Kidney (tissue), 22 donors: ENCODE measurements at places on chromosomes 4 and X. TPM values are rescaled to one million over a fixed set of nuclear protein-coding genes. Genes with fewer than 3 reads are reported as not detected.

DNA sequence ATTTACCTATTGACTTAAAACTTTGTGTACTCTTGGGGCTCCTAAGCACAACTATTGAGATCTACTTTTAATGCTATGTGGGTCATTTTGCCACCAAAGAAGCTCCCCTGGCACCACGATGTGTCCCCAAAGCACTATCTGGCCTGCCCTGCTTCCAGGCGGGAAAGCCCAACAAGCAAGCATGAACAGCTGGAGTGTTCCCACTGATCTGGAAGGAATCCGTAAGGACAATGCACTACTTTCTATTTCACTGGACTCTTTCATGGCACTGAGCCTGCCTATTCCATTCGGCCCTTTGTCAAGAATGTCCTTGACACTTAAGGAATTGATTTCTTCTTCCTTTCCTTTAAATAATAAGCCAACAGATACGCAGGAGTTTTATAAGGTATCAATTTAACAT is 38.8 kb downstream of the GRIA3 start:
- H3K36me3 ChIP-seq, result no peaks in the 10 kb centered on the region
- H3K27ac ChIP-seq, result no peak overlapping the region
- no peaks in the 10 kb centered on the region for H3K4me1 ChIP-seq
- no peak for DNase-seq
- no peak overlapping the region for H3K4me3 ChIP-seq

GRCh38 chr4:1092983-1093361 is 20.4 kb downstream of the RNF212 start:
- no peak for DNase-seq
- no peak overlapping the region for H3K4me3 ChIP-seq

DNA sequence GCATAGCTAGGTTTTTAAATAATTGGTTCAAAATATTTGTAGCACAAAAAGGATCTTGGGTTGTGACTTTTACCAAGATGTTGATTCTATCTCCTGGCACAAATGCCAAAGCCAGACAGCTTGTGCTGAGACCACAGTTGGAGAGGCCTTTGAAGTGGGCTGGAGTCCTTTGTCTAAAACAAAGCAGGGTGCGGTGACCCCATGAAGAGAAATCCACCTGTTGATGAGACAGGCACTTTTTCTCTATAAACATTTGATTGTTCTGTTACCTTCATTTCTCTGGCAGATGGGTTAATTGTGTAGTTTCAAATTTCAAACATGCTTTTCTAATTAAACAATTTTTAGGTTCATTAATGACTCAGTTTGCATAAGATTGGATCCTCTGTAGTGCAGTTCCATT is 56.7 kb downstream of the STOX2 start:
- no peaks in the 10 kb centered on the region for H3K27me3 ChIP-seq
- H3K4me1 ChIP-seq, result peaks cover 7% of the 10 kb centered on the region
- H3K36me3 ChIP-seq, result no peaks in the 10 kb centered on the region

- H3K27ac ChIP-seq, result no peak overlapping the region
- no peaks in the 10 kb centered on the region for H3K27me3 ChIP-seq
- H3K4me3 ChIP-seq, result no peak overlapping the region
- H3K4me1 ChIP-seq, result no peaks in the 10 kb centered on the region
- H3K36me3 ChIP-seq, result no peaks in the 10 kb centered on the region
- DNase-seq, result no peak
Observed at GRCh38 chr4:77349796-77350195, 192.8 kb downstream of the CCNG2 start.

GRCh38 chr4:1285790-1286553 is 3.7 kb upstream of the MAEA start:
- H3K36me3 ChIP-seq, result no peaks in the 10 kb centered on the region
- peaks cover 6% of the 10 kb centered on the region for H3K4me1 ChIP-seq
- no peak overlapping the region for H3K27ac ChIP-seq
- peak; percentile 49 for DNase-seq
- no peak overlapping the region for H3K4me3 ChIP-seq

GRCh38 chrX:137565921-137566745 is at the start of gene ZIC3:
ZIC3 (plus strand) TSS chrX:137566127; CDS start chrX:137566692, 565 bp downstream.
- peak within 1 kb of the TSS; percentile 2 for H3K4me3 ChIP-seq
- H3K27ac ChIP-seq, result no peak within 1 kb of the TSS
- peaks cover 5% of the 10 kb centered on the region for H3K4me1 ChIP-seq
- no peaks in the 10 kb centered on the region for H3K36me3 ChIP-seq
- DNase-seq, result peak; percentile 77
- H3K27me3 ChIP-seq, result peaks cover 46% of the 10 kb centered on the region

- no peak overlapping the region for H3K27ac ChIP-seq
- H3K27me3 ChIP-seq, result no peaks in the 10 kb centered on the region
- H3K4me1 ChIP-seq, result no peaks in the 10 kb centered on the region
- no peak overlapping the region for H3K4me3 ChIP-seq
- peak; percentile 27 for DNase-seq
Observed at GRCh38 chrX:1491851-1492349, 39.2 kb upstream of the ASMTL start.

- H3K27me3 ChIP-seq, result no peaks in the 10 kb centered on the region
- H3K27ac ChIP-seq, result no peak overlapping the region
- H3K4me1 ChIP-seq, result no peaks in the 10 kb centered on the region
- H3K36me3 ChIP-seq, result no peaks in the 10 kb centered on the region
- no peak overlapping the region for H3K4me3 ChIP-seq
Observed at GRCh38 chrX:2656257-2656836, 34.7 kb upstream of the CD99 start.

DNA sequence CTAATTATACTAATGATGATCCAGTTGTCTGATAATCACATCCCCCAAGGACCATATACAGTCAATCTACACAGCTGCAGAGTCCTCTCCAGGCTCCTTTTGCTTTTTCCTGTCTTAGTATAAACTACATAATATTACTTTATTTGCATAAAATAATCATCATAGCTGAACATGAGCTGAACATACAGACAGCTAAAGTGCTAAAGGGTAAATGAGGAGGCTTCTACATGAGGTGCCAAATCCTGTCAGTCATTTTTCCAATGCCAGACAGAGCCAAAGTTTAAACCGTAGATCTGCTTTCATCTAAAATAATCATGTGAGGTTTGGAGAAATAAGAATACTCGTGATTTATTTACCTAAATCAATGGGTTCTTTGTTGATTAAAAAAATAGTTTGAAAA is 1530.1 kb upstream of the PABPC4L start:
- no peak overlapping the region for H3K4me3 ChIP-seq
- DNase-seq, result no peak
- no peaks in the 10 kb centered on the region for H3K27me3 ChIP-seq
- H3K36me3 ChIP-seq, result no peaks in the 10 kb centered on the region
- no peak overlapping the region for H3K27ac ChIP-seq

- H3K4me3 ChIP-seq, result no peak overlapping the region
- no peak overlapping the region for H3K27ac ChIP-seq
- H3K4me1 ChIP-seq, result no peaks in the 10 kb centered on the region
Observed at GRCh38 chr4:152965611-152966010, 29.5 kb downstream of the FHDC1 start.

Gene ANAPC4
- 28.4 TPM for total RNA-seq

Gene ARMCX2
- 44.0 TPM for total RNA-seq

Gene RAB41
- total RNA-seq, result not detected

Gene GAGE13
- total RNA-seq, result not detected
